ENCODE measurements at places on chromosomes 3 and 15.
A peak's percentile ranks its signal among the peaks of the same experiment; 100 is the strongest.

GRCh38 chr3:74288761-74289160, 325.7 kb downstream of the CNTN3 start:
- DNase-seq: no peak

GRCh38 chr3:133644768-133645167, 17.0 kb downstream of the TOPBP1 start:
- DNase-seq: peak; percentile 76

DNA sequence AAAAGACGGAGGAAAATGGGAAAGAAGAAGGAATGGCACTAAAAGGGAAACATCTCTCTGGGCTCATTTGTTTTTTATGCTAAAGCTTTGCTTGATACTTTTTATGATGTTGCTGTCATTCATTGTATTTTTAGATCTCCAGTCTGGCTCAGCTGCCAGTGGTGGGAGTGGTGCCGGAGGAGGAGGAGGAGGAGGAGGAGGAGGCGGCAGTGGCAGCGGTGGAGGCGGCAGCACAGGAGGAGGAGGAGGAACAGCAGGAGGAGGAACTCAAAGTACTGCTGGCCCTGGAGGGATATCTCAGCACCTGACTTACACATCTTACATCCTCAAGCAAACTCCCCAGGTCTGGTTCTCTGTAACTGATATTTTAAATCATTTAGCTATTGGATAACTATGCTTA, 49.6 kb downstream of the MAP6D1 start:
- DNase-seq: no peak

DNA sequence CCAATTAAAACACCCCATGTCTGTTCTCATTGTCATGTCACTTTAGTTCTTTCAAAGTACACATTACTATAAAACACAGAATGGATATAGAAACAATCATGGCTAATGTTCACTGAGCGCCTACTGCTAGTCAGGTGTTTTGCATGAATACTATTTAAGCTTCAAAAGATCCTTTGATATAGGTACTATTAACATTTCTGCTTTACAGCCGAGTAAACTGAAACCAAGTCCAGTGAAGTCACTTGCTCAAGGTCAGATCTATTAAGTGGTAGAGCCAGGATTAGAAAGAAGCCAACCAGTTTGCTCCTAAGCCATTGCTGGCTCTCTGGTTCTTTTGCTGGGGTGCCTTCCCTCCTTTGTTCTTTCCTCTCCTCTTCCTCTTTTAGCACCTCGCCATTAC, 32.4 kb upstream of the NMNAT3 start:
- DNase-seq: no peak

DNA sequence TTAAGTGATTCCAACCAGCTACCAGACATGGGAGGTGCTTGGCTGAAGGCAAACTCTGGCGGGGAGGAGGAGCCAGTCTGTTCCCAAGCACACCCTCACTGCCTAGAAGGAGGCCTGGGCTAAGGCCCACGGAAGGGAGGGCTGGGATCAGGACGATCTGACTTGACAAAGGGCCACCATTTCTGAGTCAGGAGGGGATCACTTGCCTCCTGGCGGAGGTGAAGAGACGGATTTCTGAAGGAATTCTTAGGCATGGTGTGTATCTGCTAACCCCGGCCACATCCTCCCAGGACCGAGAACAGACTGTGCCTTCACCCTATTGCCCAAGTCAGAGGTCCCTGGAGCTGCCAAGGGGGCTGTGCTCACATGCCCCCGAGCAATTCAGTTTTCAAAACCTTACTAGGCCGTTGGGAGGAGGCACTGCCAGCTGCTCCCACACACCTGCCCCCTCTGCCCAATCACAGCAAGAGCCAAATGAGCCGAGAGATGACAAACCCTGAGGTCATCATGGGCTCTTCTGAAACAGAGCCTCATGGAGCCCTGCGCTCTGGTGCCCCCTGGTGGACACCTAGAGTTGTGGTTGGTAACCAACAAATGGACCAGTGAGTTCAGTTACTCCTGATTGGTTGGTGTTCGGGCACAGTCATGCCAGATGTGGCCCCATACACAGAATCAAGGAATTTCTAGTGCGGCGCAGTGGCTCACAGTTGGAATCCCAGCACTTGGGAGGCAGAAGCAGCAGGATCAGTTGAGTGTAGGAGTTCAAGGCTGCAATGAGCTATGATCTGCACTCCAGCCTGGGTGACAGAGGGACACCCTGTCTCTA, 6.5 kb upstream of the TNK2 start:
- DNase-seq: peak; percentile 87

- no peak for DNase-seq
Observed at GRCh38 chr3:102104033-102104432, 254.7 kb downstream of the NFKBIZ start.

DNA sequence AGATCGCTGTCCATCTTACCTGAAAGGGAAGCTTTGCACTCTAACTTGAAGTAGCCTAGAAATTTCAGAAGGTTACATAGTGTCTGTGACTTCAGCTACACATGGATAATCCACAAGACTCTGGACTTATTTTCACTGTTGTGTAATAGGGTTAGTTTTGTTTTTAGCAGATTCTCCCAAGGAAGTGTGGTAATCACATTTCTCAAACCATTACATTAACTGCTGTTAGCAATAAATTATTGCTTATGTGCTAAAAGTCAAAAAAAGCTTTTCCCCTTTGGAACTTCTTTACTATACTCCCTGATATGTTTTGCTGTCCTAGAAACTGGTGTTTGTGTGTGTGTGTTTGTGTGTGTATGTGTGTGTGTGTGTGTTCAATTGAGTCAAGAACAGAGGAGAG, 351.8 kb upstream of the TPRG1 start:
- no peak for DNase-seq

GRCh38 chr15:83998486-83998885, 237.1 kb upstream of the GOLGA6L4 start:
- no peak for DNase-seq

- no peak for DNase-seq
Observed at GRCh38 chr3:16319723-16320122, 54.7 kb downstream of the OXNAD1 start.

GRCh38 chr15:85456798-85457197, 76.4 kb downstream of the AKAP13 start:
- DNase-seq: no peak

GRCh38 chr3:129259612-129260477, 10.4 kb downstream of the COPG1 start:
- DNase-seq: no peak
